ENCODE measurements at places on chromosomes 7 and 10.

DNA sequence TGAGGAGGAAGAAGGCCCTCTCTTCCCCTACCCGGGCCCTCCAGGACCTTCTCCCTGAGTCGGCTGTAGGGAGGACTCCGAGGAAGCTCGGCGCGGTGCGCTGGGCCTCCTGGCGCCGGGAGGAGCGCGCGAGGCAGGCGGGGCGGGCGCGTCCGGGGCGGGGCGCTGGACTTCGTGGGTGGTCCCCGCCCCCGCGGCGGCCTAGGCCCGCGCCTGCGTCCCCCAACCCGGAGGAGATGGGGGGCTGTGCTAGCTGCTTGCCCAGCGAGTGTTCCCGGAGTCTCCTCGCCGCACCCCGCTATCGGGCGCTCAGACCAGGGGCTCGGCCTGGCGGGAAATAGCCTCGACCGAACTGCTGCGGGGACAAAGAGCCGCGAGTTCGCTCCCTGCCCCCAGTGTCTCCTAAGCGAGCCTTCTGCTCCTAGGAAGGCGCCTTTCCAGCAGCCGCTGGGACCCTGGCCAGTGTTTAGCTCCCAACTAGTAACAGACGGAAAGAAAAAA lies 19.2 kb upstream of the SMO start:
- peak; percentile 15 for DNase-seq

DNA sequence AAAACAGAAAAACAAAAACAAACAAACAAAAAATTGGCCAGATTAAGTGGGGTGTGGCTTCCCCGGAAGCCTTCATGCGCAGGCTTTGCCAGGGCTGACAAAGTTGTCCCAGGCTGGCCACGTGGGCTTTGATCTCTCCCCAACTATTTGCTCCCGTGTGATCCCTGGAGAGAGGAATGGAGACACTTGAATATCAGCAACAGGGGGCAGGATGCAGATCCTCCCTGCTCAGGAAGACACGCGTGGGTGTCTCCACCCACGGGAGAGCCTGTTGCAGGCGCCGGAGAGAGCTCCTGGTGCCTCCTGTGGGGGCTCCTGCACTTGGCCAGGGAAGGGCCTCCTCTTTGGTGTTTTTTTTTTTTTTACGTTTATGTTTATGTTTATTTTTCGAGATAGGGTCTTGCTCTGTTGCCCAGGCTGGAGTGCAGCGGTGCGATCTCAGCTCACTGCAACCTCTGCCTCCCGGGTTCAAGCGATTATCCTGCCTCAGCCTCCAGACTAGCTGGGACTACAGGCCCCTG lies 19.0 kb downstream of the TRIM56 start:
- no peak for DNase-seq

- no peak for DNase-seq
Observed at GRCh38 chr10:18204039-18204835, 64.0 kb downstream of the CACNB2 start.

DNA sequence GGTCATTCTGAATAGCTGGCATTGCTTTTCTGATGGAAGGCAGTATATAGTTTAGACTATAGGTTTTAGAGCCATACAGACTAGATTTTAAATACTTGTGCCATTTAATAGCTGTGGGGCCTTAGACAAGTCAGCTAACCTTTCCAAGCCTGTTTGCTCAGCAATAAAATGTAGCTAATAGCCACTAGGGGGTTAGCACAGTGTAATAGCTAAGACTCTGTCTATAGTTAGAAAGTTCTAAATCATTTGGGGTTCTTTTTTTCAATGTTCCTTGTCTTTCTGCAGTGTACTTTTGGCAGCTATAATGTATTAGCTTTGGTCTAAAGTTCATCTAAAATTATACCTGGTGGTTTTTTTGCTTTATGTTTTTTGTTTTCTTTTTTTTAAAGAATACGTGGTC lies 7.5 kb upstream of the KIFBP start:
- DNase-seq: no peak

DNA sequence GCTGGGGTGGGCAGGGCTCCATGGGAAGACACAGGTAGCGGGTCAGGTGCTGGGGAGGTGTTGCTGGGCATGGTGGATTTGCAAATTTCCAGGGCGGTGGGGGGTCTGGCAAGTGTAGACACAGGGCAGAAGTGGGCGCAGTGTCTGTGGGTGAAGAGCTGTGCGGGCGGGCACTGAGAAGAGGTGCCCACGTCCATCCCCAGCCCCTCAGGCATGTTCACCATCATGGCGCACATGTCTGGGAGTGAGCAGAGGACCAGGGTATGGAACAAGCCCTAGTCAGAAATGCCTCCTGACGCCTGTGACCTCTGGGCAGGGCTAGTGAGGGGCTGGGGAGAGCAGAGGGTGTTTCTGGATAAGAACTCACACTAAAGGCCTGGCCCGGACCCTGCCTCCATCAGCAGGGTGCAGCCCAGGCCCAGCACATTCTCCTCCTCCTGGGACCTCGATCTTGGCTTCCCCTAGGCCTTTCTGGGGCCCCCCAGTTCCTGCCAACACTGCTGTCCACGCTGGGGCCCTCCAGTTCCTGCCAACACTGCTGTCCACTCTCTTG lies 612.9 kb downstream of the PTPRN2 start:
- no peak for DNase-seq

- no peak for DNase-seq
Observed at GRCh38 chr7:120825576-120825975, 32.4 kb downstream of the TSPAN12 start.
